ENCODE measurements at places on chromosomes 2 and 18.

GRCh38 chr2:217027414-217027813 is 167.6 kb upstream of the TNP1 start:
- no peak for DNase-seq

- no peak for DNase-seq
Measured at GRCh38 chr2:230784795-230785194, 72.2 kb downstream of the CAB39 start.

DNA sequence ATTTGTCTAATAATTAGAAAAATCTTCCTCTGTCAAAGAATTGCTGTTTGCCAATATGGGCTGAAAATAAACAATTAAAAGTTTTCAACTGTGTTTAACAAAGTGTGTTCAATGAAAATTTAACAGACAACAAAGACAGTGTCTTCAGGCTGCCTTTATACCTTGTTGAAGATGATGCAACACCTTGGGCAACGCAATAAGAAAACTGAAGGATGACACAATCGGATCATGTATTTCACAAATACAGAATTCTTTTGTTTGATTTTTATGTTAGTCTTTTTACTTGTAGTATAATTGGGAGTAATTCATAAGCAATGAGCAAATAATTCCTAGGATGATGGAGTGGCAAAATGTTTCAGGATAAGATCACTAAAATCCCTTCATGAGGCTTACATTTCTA is 27.8 kb downstream of the CHN1 start:
- DNase-seq, result no peak

GRCh38 chr18:36372903-36373311 is 75.4 kb downstream of the FHOD3 start:
- DNase-seq, result no peak

GRCh38 chr2:154507186-154507585 is 191.3 kb upstream of the KCNJ3 start:
- DNase-seq, result no peak

GRCh38 chr2:188291617-188292347 is at the start of gene GULP1:
Gene GULP1 (plus strand): TSS chr2:188291874. CDS start chr2:188477703, 185,829 bp downstream.
- peak; percentile 70 for DNase-seq

- DNase-seq, result peak; percentile 45
Measured at GRCh38 chr2:121095257-121096080, 189.5 kb downstream of the TFCP2L1 start.

DNA sequence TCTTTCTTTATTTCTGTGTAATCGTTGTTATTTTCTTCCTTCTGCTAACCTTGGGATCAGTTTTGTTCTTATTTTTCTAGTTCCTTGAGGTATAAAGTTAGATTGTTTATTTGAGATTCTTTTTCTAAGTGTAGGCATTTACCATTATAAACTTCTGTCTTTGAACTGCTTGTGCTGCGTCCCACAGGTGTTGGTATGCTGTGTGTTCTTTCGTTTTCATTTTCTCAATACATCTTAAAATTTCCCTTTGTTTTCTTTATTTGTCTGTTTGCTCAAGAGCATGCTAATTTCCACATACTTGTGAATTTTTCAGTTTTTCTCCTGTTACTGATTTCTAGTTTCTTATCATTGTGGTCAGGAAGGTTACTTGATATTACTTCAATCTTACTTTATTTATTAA is 873.8 kb upstream of the GCFC2 start:
- no peak for DNase-seq

- DNase-seq, result no peak
Measured at GRCh38 chr2:30287190-30287840, 56.0 kb downstream of the LBH start.

DNA sequence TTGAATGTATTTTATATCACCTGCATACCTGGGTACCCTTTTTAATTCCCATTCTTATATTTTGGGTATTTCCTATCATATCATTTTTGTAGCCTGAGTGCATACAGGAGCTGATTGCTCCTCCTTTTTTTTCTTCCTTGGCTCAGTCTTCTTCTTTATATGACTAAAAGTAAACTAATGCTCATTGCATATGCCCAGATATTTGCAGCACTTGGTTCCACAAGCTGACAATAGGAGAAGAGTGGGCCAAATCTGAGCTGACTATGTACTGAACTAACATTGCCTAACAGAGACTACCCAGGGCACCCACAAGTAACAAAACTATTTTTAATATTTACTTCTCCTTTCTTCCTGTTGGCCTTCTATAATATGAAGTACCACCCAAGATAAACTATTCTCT is 131.7 kb upstream of the SPOPL start:
- no peak for DNase-seq

GRCh38 chr2:64267699-64268098 is 123.5 kb upstream of the PELI1 start:
- no peak for DNase-seq

DNA sequence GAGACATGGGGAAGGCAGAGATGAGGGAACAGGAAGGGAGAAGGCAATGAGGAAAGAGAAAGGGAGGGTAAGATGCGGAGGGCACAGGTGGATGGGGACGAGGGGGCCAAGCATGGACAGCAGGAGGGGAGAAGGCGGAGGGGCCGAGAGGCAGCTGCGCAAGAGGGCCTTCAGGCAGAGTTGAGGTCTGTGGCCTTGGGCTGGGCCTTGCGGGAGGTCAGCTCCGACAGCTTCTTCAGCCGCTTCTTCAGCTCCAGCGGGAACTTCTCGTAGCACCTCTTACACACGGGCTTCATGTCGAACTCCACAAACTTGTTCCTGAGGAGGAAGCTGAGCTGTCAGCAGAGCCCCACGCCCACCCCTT is 6.9 kb upstream of the GPR17 start:
- DNase-seq, result no peak

- no peak for DNase-seq
Measured at GRCh38 chr18:35088921-35089320, 47.7 kb downstream of the MAPRE2 start.

GRCh38 chr18:66209656-66210055 is 394.2 kb downstream of the CDH19 start:
- no peak for DNase-seq

DNA sequence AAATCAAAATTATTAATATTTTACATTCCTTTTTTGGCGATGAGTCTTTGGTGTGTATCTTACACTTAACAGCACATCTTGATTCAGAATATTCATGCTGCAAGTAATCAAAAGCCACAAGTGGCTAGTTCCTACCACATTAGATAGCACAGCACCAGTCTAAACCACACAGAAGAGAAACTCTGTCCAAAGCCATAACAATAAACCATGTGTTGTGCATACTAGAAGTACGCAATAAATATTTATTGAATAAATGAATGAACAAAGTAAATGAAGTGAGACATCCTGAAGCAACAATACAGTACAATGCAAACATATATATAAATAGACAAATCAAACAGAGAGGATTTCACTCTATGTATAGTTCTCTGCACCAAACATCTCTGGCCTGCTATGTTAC is 287.3 kb downstream of the EXOC6B start:
- DNase-seq, result no peak

DNA sequence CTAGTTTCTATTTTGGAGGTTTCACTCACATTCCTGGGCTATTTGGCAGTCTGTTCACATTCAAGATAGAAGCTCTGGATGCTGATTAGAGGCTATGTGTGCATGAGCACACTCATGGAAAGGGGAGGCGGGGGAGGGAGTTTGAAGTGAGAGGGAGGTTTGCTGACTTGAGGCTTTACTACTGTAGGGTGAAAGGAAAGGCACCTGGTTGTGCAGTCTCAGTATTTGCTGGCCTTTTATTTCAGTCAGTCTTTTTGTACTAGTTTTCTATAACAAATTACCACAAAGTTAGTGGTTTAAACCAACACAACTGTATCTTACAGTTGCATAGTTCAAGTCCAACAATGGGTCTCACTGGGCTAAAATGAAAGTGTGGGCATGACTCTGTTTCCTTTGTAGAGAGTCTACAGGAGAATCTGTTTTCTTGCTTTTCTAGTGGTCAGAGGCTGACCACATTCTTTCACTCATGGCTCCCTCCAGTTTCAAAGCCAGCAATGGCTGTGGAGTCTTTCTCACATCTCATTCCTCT is 47.7 kb upstream of the NR4A2 start:
- no peak for DNase-seq

DNA sequence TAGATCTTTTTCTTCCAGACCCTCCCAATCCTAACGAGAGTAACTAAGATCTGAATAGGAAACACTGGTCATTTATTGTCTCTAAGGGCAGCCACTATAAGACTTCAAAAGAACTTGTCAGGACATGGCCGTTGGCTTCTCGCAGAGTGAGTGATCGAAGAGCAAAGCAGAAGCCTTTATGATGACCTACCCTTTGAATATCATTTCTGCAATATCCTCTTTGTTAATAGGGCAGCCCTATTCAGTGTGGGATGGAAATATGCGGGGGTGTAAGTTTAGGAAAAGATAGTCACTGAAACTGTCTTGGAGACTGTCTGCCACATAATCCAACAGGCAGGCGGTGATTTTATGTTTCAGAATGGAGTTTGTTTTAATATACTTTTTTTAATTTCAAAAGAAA is 70.9 kb downstream of the FBXO36 start:
- DNase-seq, result no peak

DNA sequence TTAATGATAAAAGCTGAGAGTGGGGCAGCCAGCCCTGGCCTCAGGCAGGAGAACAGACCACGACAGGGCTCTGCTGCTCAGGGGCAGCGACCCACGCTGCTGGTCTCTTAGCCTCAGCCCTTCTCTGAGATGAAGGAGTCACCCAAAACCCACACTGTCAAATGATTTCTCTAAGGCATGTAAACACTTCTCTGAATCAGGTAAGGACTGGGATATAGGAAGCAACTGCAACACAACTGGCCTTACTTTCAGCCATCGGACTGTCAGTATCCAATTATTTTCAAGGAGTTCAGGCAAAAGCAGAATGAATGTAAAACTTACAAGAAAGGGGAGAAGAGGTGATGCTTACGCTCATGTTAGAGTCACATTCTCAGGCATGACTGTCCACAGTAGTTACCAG is 21.8 kb downstream of the ERFE start:
- DNase-seq, result no peak

DNA sequence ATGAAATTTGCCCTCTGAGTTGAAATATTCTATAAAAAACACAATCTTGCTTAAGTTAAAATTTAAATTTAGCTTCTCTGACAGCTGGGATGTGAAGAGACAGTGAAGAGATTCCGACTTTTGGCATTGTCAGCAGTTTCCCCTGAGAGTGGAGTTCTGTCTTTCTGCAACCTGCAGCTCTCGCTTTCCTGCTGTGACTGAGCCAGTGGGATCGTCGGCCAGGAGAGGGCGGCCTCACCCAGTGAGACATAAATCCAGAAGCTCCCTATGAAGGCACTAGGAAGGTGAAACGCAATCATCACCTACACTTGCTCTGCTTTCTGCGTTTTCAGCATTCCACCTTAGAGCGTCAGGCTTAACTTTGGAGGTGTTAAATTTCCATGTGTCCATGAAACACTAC is 75.4 kb upstream of the HNMT start:
- DNase-seq, result peak; percentile 17

DNA sequence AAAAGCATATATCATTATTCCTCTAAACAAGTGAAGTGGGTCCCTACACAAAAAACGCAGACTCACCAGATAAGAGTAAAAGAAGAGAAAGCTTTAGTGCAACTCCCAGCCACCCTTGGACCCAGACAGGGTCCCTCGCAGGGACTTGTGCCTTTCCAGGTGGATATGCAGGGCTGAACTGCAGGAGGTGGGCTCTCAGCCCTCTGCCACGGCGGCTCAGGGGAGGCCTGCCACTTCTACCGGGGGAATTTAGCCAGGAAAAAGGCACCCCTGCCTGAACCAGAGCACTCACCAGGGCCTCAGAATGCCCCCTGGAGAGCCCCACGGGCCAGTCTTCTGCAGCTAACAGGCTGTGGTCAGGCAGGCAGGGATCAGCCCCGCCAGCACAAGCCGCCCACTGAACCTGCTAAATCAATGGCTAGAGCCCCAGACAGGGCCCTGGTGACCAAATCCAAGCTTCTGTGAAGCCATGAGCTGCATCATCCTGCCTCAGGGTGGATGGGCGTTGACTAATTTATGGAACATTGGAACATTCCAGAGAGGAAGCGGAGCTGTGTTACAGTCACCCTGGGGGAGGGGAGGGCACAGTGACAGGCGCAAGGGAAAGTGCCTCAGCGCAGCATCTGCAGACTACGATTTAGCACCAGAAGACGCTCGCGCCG is 209.3 kb downstream of the EIPR1 start:
- no peak for DNase-seq

Measured in erythroblast (primary cell).